ENCODE measurements at places on chromosomes 7 and 10.

GRCh38 chr10:108410236-108410635, 1245.7 kb upstream of the SORCS1 start:
- no peak for DNase-seq

DNA sequence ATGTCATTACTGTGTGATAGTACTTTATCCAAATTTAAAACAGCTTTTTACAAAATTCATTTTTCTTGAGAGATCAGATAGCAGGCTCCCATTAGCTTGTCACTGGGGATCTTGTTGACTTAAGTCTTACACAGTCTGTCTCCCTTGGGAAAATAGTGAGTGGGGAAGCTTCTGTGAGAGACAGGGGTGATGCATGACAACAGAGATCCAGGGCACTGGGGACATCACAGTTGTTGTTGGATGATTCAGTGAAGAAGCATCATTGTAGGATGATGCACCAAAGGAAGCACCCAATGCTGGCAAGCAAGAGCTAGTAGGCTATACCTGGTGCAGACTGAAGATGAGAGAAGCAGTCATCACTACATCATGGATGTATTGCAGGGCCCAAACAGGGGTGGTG, 284.7 kb downstream of the HDAC9 start:
- DNase-seq = no peak

GRCh38 chr7:128105228-128106022, 74.2 kb upstream of the LRRC4 start:
- DNase-seq = no peak

DNA sequence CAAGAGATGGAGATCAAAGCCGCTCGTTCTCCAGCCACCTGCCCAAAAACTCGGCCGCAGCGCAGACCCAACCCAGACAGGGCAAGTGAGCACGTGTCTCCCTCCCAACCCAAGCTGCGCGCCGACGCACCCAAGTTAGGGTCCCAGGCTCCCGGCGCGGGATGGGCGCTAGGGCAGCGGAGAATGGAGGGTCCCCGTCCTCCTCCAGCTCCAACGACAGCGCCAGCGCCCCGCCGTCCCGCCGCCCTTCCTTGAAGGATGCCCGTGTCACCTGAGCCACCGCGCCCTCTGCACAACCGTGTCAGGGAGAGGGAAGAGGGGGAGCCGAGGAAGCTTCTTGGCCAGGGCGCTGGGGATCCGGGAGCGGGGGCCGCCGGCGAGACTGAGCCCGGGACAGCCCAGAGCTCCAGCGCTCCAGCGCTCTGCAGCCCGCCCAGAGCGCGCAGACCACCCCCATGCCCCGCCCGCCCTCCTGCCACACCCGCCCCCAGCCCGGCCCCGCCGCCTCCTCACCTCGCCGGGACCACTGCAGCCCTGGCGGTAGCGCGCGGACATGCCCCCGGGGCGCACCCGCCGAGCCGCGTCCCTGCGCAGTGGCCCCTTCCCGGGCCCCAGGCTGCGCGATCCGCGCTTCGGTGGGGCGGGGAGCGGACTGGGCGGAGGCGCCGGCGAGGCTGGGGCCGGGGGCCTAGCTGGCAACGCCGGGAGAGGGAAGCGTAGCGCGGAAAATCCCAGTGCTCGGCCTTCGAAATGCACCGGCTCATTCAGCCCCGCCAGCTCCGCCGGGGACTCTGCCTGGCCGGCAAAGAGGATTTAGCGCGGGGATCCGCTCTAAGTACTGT, at the start of gene SLC16A12:
TSS of gene SLC16A12 (minus strand) at position 424 of the 842 bp plus-strand sequence. CDS start 73,016 bp downstream, outside the sequence.
- peak; percentile 19 for DNase-seq

GRCh38 chr10:95729323-95730055, 26.5 kb upstream of the ENTPD1 start:
- DNase-seq = no peak

DNA sequence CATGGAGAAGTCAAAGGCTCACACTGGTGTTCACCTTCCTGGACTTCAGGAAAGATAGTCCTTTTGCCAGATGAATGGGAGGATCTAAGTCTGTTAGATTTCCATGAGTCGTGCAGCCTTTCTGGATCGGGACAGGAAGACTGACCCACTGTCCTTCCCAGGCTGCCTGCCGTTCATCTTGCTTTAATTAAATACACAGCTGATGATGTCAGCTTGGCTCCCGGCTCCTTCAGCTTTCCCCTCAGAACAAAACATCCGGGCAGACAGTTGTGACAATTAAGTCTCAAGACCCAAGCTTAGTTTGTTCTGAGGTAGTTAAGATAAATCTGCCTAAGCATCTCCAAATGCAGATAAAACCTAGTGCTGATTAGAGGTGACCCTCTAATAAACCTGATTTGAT, 58.6 kb downstream of the AUTS2 start:
- no peak for DNase-seq

DNA sequence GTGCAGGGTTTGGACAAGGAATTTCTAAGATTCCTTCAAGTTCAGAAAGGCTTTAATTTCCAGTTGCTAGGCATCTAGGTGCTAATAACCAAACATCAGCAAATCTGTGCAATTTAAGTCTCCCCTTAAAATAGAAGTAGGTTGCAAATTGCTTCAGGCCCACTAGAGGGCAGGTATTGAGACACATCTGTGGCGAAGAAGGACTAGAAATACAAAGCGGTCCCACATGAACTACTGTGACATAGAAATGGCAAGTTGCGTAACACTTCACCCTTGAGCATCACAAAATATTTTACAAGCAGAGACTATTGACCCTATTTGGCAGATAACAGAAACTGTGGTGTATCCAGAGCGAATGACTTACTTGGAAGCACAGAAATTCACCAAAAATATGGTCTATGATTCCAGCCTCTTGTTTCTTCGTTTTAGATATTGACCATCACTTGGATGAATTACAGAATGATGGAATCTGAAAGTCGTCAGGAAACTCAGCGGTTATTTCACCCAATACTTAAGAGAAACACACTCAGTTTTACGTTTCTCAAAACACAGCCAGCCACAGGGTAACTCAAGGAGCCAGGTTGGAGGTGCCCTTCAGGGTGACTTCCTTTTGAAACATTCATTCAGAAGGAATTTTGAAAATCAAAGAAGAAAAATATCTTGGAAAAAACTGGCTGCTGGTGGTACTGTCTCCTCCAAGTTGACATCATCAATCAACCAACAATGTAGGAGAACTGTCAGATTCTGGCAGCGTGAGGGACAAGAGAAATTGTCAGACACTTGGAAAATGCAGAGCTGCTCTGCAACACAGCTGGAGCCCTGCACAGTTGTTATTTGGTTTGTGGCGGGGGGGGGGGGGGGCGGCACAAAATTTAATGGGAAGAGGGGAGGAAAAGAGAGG, 256.3 kb upstream of the MINDY3 start:
- DNase-seq = no peak

DNA sequence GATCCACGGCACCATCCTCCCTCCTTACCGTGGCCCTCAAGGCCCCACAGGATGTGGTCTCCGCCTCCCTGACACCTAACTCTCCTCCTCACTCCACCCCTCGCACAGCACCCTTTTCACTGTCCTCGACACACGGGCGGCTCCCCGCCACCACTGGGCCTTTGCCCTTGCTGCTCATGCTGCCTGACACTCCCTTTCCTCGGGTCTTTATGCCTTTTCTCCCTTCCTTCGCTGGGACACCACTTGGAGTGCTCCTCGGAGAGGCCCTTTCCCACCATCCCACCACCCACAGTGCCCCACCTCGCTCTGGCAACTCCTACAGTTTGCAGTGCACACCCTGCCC, 7.9 kb upstream of the INMT start:
- DNase-seq = no peak

DNA sequence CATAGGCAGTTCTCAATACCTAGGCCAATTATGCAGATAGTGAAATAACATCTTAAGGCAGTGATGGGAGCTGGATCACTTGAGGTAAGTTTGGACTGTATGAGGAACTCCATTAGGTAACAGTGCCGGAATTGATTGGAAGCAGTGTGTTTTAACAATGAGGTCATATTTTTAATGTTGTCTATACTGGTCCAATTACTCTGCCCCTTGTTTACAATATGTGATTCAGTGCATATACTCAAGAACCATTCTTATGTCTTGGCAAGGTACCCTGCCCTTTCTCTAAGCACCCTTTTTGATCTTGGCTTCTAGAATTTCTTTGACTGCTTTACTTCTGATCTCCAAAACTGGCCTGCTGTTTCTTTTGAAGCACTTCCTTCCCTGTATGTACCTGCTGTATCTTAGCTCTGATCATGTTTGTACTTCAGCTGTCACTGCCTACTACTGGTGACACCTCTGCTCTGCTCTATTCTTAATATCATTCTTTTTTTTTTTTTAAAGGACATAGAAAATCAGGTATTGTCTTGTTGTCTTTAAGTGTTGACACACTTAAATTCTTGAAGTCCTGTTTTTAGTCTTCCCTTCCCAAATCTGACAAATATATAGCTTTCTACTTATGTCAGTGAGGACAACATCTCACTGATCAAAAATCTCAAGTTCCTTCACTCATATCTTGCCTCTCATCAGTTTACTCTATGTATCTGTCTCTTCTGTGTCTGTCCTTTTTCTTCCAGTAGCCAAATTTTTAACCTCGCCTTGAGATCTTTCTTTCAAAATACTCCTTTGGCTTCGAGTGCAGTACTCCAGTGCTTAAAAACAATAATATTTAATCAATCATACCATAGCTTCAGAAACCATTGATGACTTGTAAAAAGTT, 46.4 kb upstream of the RPA3 start:
- no peak for DNase-seq

Measured in activated T-cell treated with anti-CD3 and anti-CD28 coated beads, Interleukin-2, amount 50 U/mL, for 48 hours (primary cell).